ENCODE measurements at places on chromosomes 2 and 18.

DNA sequence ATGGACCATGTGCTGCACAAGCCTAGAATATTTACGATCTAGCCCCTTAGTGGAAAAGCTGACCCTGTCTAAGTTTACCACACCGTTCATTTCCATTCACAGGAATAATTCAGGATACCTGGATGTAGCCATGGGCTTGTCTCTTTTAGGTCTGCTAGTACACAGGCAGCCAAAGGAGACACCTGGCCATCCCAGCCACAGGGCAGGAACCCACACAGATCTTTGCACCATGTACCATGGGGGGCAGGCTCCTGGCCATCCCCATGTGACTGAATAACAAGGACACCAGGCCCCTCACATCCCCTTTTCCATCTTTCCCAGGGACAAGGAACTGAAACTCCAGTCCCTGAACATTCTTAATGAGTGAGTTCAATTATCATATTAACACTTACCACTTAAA lies 467.3 kb upstream of the MYT1L start:
- DNase-seq = peak; percentile 54

DNA sequence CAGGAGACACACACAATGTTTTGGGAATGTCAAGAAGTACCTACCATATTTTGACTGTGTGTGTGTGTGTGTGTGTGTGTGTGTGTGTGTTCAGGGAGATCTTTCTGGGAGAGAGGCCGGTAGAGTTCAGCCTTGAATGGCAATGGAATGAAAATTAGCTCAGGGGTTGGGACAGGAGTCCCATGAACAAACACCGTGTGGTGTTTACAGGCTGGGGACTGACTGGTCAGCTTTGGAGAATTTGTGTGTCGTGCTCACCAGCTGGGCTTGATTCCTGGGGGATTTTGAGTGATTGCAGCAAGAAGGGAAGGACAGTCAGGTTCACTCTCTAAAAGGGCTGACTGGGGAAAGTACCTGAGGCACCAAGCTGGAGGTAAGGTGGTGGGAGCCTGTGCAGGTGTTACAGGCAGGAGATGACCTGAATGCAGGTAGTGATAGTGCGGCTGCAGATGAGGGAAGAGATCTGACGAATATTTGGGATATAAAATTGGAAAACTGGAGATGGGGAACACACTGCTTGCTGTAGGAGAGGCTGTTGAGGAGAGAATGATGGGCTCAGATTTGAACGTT lies 2.5 kb upstream of the ADNP2 start:
- DNase-seq = no peak

DNA sequence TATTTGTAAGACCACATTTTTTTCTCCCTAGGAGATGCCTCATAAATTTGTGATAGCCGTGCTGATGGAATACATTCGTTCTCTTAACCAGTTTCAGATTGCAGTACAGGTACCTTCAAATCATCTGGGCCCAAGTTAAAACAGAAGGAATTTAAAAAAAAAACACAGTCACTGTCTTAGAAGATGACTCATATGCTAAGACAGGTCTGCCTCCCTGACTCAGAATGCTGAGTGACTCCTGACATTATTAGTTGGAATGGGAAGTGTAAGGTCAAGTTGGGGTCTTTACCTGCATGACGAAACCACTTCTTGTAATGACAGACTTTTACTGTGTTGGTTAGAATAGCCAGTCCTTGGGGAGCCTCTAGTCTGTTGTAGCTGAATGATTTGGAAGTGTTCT lies 26.3 kb downstream of the RMC1 start:
- no peak for DNase-seq

- no peak for DNase-seq
Observed at GRCh38 chr2:63555931-63556330, 32.3 kb downstream of the WDPCP start.

GRCh38 chr18:28267276-28267675 lies 90.3 kb upstream of the CDH2 start:
- DNase-seq = no peak

- DNase-seq = no peak
Observed at GRCh38 chr2:127023504-127023903, 83.5 kb downstream of the BIN1 start.

DNA sequence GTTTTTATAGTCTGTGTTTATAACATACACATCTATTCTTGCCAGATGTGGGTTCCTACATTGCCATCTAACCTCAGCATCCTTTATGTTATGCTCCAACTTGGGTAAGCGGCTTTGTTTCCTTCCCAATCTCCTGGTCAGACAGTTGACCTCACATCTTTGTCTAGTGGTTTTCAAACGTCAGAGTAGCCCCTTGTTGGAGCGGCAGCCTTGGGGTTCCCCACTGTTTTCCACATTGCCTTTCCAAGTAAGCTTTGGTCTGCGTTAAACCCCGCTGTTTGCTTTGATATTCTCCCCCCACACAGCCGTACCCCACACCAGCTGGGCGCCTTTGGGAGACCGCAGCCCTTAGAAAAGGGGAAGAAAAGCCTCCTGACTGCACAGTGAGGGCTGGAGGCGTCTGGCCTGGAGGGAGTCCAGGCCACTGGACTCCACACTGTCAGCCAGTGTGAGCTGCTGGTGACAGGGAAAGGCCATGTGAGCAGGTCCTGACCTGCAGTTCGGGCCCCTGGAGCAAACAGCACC lies 83.3 kb downstream of the MALT1 start:
- no peak for DNase-seq

- no peak for DNase-seq
Observed at GRCh38 chr2:108605947-108606346, 71.7 kb downstream of the LIMS1 start.

- no peak for DNase-seq
Observed at GRCh38 chr18:37535968-37536367, 29.6 kb downstream of the CELF4 start.

- DNase-seq = no peak
Observed at GRCh38 chr2:98608962-98609604, 694 bp downstream of the UNC50 start.

GRCh38 chr18:10397004-10397403 lies 57.4 kb upstream of the APCDD1 start:
- DNase-seq = no peak

DNA sequence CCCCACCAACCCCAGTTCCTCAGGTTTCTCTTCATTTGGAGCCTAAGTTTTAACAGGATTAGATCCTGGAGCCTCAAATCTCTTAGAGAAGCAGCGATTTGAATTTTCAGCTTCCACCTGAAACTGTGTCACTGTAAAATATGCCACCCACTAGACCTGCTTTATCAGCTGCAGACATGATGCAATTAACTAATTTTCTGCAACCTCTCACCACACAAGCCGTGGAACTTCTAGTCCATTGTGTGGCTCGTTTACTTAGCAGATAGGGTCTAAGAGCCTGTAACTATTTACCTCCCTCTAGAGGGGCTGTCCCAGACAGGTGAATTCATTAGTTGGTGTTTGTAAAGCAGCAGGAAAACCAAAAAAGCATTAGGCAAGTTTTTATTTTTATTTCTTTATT lies 31.6 kb upstream of the FZD5 start:
- no peak for DNase-seq

- DNase-seq = no peak
Observed at GRCh38 chr18:62452280-62452831, 70.5 kb upstream of the ZCCHC2 start.

DNA sequence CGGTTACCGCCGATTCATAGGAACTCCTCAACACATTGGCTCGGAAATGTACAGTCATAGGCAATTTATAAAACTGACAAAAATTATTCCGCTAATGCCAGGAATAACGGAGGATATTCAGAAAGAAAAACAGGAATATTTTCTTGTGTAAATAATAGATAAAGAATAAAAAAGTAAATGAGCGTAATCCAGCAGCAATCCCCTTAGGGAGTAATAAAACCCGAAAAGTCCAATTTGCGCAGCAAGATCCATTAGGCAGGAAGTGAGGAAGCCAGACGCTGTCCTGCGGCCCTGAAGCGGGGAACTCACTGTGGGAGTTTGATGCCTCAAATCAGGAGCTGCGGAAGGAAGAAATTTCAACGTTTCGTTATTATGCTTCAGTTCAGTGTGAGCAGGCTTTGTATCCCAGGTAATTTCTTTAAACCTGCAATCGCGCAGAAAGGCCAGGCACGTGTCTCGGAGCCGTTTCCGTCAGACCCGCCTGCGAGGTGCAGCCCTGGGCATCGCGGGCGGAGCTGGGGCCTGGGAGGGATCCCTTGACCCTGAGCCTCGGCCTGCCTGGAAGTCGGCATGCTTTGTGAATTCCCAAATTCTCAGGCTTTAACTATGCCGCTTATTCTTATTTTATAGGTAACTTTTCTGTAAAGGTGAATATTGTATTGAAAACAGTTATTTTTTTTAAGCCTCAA lies 180.9 kb upstream of the ALKAL2 start:
- DNase-seq = no peak

DNA sequence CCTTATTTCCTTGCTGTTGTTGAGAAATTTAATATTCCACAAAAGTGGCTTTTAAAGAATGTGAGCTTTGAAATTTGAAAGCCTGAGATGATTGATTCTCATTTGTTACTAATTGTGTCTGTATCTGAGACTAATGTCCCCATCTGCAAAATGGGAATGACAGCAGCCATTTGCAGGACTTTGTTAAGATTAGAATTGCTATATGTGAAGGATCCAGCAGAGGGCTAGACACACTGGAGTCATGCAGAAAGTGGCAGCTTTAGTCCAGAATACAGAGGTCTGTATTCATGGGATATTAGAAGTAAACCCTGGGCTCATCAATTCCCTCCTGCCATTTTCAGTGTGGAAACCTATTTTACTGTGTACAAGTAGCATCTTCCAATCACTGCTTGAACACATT lies 296.5 kb upstream of the GYPC start:
- DNase-seq = no peak

Measured in activated effector memory CD4-positive, alpha-beta T cell treated with anti-CD3 and anti-CD28 coated beads, Interleukin-2, amount 50 U/mL, for 16 hours (primary cell).